Stimulated activated CD4-positive, alpha-beta T cell treated with anti-CD3 and anti-CD28 coated beads, Interleukin-1b, Interleukin-23, amount 100 ng/mL, for 24 hours (primary cell): ENCODE measurements at places on chromosomes 3 and 15.

- DNase-seq = no peak
These were observed 251.9 kb downstream of the CDIN1 start for GRCh38 chr15:36831125-36831903.

- DNase-seq = no peak
These were observed 77.5 kb downstream of the RARB start for GRCh38 chr3:25505581-25505980.

GRCh38 chr3:145857956-145858355, 303.0 kb downstream of the PLOD2 start:
- DNase-seq = no peak

- DNase-seq = no peak
These were observed 6.5 kb upstream of the IQGAP1 start for GRCh38 chr15:90381515-90381914.

- no peak for DNase-seq
These were observed 172.8 kb downstream of the OSBPL10 start for GRCh38 chr3:31808143-31808720.

GRCh38 chr3:154378311-154378710, 51.7 kb downstream of the GPR149 start:
- no peak for DNase-seq

GRCh38 chr15:58864602-58865424, 68.7 kb downstream of the SLTM start:
- DNase-seq = no peak

- DNase-seq = no peak
These were observed 2.8 kb upstream of the MESD start for GRCh38 chr15:80992441-80992840.

- DNase-seq = no peak
These were observed 157.8 kb downstream of the MECOM start for GRCh38 chr3:169505577-169506230.

DNA sequence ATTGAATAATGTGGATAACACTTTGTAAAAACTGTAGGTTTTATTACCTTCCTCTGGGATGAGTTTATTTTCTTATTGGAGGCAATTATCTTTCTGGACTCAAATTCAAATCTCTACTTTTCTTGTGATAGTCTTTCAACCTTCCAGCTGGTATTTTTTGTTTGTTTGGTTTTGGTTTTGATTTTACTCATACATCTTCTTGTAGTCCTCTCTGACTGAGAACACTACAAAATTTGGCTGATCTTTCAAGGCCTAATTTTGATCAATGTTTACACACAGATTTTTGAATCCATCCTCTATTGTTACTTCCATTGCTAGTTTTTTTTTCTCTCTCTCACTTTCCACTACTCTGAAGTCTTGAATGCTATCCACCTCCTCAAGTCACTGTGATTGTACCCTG, 303.8 kb upstream of the NECTIN3 start:
- DNase-seq = no peak

GRCh38 chr3:25707268-25707926, 42.7 kb upstream of the TOP2B start:
- no peak for DNase-seq

DNA sequence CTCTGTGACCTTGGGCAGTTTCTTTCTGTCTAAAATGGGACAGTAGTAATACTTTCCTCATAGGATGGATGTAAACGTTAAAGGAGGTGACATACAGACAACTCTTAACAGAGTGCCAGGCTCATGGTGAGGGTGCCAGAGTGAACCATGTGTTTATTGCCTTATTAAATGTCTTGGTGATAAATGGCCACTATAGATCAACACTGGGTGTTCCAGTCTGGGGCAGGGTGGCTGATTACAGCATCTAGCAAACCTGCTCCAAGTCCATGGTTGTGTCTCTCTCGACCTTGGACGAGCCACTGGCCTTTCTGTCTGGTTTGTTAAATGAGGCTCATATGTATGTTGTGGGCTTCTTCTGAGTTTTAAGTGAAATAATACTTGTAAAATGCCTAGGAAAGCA, 75.1 kb downstream of the TRAK1 start:
- DNase-seq = no peak

- no peak for DNase-seq
These were observed 6.4 kb downstream of the MGLL start for GRCh38 chr3:127815641-127816605.

DNA sequence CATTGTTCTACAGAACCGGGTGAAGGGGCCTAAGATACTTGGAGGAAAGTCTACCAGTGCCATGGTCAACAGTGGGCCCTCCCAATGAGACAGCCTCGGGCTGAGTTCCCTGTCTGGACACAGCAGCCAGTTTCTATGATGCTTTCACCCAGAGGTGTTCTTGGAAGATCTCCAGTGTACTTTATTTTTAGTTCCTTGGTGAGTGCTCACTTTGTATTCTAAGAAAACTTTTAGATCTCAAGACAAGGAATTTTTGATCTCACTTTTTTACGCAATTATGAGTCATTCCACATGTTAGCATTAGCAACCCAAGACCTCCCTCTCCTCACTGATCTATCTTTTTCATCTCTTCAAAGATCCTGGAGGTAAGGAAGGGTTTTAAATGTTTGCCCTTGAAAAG, 287.7 kb downstream of the RORA start:
- no peak for DNase-seq

DNA sequence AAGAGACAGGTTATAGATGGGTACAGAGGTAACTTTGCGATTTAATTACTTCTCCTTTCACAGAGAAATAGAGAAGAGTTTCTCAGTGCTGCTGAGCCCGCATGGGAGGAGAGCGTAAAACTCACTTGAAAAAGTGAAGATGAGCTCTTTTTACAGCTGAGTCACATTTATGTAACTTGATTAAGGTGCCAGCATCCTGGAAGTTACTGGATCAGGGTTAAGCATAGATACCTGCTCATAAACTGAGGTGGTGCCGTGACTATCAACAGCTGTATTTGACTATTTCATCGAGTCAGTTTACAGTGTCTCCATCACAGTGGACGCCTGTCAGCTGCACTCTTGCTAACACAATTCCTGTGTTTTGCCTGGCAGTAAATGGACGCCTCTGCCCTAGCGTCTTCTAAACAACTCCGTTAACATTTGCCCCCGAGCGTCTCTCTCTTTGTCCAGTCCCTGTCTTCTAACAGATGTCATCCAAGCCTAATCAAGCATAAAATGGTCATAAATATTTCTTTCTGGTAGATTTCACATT, 414.6 kb downstream of the FOXP1 start:
- no peak for DNase-seq

DNA sequence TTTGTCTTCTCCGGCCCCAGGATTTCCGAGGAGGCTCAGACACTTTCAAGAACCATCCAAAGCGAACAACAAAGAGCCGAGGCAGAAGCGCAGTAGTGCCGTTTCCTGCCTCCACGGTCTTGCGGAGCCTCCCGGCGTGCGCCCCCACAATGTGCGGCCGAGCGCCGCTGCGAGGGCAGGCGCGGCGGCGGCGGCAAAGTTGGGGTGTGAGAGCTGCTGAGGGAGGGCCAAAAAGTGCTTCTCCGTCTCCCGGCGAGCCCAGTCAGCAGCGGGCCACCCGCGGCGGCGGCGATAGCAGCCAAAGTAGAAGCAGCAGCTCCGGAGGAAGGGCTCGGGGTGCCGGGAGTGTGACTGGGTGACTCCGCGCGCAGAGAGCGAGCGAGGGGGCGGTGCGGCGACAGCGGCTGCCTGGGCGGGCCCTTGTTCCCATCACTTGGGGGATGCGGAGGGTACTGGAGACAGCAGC, 749.1 kb downstream of the ROBO1 start:
- no peak for DNase-seq

GRCh38 chr3:177893331-177893730, 642.9 kb upstream of the KCNMB2 start:
- no peak for DNase-seq

DNA sequence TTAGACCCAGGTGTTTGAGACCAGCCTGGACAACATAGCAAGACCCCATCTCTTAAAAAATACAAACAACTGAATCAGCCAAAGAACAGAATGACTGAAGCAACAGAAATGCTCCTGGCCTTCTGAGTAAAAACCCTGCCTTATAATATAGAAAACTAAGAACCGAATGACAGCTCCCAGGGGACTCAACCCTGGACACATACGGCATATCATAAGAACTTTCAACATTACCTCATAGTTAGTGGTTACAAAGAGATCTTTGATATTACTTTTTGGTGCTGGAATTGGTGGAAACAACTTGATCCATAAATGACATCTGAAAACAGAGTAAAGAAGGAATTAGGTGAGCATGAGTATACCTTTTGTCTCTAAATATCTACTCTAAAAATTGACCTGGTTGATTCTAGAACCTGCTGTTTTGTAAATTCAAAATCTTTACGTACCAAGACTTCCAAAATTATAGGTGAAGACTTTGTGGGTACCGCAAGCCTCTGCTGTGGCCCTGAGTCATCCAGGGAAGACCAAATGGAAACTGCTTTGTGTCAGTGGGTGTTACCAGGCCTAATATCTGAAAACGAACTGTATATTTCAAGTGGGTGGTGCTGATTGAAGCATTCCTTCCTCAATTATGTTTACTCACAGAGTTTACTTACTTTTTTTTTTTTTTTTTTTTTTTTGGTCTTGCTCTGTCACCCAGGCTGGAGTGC, 35.5 kb downstream of the IL5RA start:
- no peak for DNase-seq

DNA sequence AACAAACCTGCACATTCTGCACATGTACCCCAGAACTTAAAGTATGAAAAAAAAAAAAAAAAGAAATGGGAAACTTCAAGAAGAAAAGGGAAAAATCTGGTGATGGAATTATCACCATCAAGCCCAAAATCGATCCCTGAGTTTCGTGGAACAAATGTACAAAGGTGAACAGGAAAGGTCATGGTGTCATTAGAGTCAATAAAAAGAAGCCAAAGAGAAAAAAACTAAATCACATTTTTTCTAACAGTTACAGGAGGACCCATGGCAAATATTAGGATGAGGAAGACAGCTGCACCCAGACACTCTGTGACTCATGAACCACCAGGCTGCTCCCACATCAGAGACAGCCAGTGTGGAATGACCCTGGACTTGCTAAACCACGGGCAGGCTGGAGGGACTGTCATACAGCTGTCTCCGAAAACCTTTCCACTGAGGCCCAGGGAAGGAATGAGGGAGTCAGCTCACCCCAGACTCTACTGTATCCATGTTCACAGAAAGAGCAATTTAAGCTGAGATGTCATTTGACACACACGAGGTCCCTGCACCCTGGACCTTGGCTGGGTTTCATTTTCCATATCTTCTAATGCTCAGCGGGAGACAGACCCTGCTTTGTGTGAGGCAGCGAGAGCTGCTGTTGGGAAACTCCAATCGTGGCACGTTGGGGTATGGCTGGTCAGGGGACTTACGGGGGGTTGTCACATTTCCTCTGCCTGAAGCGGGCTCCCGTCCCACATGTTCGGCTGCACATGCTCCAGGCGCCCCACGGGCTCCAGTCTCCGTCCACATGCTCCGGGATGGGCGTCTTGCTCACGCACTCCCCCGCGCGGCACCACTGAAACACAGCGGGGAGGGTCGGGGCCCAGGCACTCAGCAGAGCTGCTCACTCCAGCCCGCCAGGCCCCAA, 210.2 kb downstream of the ADAMTS17 start:
- no peak for DNase-seq
